ENCODE measurements at places on chromosomes 1 and 21.

DNA sequence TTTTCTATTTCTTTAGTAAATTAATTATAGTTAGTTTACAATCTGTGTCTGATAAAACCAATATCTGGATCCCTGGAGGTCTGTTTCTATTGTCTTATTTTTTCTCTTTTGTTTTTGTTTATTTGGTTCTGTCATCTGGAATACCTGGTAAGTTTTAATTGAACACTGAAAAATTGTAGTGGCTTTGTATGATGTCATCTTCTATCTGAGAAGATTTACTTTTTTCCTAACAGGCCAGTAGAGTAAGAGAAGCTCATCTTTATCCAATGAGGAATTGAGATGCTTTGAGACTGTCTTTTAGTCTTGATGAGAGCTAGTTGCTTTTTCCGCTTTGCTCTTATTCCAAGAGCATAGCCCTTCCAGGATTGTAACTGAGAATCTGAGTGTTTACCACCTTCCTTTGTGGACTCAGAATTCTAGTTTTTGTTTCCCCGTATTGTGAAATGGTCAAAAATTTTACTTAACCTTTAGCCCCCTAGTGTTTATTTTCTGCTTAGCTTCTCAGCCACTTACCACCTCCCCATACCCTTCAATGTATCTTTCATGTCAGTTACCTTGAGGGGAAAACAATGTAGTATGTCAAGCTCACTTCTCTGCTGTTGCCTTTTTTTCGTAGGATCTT, 25.0 kb downstream of the PTGFRN start:
- no peaks in the 10 kb centered on the region for H3K36me3 ChIP-seq
- DNase-seq = no peak
- H3K27ac ChIP-seq = no peak overlapping the region
- no peaks in the 10 kb centered on the region for H3K27me3 ChIP-seq

- no peak for DNase-seq
- no peaks in the 10 kb centered on the region for H3K36me3 ChIP-seq
- H3K27ac ChIP-seq = no peak overlapping the region
- H3K4me3 ChIP-seq = no peak overlapping the region
Observed at GRCh38 chr1:235397733-235398132, 30.5 kb downstream of the TBCE start.

DNA sequence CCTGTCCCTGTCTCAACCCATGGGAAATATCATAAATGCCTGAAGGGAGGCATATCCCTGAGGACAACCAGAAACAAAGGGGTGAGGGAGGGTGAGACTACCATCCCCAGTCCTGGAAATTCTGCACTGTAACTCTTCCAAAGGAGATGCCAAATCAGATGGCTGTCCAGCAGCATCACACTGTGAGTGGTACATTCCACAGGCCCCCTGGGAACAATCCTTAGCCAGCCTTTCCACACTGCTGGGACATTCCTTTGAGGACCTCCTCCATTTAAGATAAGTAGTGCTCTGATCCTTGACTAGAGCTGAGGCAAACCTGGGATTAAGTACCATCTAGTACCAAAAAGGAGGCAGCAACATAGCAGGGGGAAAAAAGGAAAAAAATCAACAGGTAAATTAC, 10.7 kb downstream of the IVL start:
- no peak overlapping the region for H3K4me3 ChIP-seq
- H3K27ac ChIP-seq = no peak overlapping the region
- no peaks in the 10 kb centered on the region for H3K4me1 ChIP-seq
- DNase-seq = no peak
- H3K27me3 ChIP-seq = no peaks in the 10 kb centered on the region

DNA sequence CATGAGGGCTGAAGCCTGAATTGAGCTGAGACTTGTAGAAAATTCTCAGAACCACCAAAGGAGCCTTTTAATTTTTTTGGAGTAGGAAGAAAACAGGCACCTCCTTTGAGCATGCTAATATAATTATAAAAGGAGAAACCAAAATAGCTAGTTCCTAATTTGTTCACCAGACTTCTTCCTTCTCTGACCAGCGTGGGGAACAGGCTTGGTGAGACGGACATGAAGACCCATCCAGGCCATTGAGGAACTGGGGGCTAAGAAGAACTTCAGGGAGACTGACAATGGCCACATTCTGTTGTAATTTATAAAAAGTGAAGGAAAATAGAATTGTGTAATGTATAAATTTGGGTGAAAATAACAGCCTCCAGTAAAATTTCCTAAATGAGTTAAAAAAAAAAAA, 62.6 kb downstream of the MAN1C1 start:
- H3K36me3 ChIP-seq = no peaks in the 10 kb centered on the region
- no peaks in the 10 kb centered on the region for H3K27me3 ChIP-seq
- H3K4me1 ChIP-seq = peaks cover 4% of the 10 kb centered on the region
- DNase-seq = no peak

GRCh38 chr1:15559189-15559810, 25.6 kb downstream of the AGMAT start:
- H3K27ac ChIP-seq = no peak overlapping the region
- H3K4me3 ChIP-seq = no peak overlapping the region
- no peaks in the 10 kb centered on the region for H3K4me1 ChIP-seq
- DNase-seq = no peak
- H3K27me3 ChIP-seq = no peaks in the 10 kb centered on the region
